ENCODE measurements at places on chromosomes 6 and 20.
A peak's percentile ranks its signal among the peaks of the same experiment; 100 is the strongest.

DNA sequence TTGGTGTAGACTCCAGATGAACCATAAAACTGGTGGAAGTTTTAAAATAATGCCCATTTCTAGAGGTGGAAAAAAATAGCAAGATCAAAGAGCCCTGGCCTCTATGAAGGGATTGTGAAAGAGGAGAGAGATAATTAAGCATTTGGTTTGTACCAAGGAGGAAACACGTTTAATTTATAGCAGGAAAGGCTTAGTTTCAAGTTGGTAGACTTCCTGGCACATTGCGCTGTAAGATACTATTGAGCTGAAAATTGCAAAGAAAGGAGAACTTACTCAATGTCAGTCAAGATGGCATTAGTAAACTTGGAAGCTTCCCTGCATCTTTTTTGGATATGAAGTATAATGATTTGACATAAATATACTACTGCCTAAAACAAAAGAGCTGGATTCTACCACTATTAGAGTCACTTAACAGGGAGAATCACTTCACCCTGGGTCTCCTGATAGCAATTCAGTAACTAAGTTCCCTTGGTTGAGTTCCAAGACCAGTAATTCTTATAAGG is 24.4 kb downstream of the MARCKS start:
- no peak for DNase-seq

DNA sequence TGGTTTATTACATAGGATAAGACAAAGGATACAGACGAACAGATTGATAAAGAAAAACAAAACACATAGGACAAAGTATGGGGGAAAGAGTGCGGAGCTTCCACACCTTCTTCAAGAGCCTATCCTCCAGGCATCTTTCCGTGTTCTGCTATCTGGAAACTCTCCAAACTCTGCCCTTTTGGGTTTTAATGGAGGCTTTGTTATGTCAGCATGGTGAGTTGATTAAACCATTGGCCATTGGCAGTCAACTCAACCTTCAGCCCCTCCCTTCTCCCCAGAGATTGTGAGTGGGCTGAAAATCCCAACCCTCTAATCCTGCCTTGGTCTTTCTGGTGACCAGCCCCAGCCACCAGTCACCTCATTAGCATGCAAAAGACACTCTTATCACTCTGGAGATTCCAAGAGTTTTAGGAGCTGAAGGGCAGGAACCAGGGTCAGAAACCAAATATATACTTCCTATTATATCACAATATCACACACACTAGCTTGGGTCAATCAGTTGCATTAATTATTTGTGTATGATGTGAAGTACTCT is 23.8 kb downstream of the HLA-DOB start:
- no peak for DNase-seq

DNA sequence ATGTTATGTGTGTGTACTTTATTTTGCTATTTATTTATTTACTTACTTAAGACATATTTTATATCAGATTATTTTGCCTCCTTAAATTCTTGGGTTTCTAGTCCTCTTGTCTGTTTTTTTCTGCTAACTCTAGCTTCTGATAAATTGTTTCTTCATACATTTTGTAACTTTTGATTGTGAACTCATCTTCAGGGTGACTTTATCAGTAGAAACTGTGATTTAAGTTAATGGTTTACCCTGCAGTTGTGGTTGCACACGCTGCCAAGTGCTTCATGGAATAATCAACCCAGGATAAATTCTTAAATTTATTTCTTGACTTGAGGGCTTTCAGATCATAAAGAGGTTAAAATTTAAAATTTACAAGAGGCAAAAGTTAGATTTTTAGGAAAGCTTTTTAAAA is 173.3 kb downstream of the CENPW start:
- DNase-seq, result no peak

DNA sequence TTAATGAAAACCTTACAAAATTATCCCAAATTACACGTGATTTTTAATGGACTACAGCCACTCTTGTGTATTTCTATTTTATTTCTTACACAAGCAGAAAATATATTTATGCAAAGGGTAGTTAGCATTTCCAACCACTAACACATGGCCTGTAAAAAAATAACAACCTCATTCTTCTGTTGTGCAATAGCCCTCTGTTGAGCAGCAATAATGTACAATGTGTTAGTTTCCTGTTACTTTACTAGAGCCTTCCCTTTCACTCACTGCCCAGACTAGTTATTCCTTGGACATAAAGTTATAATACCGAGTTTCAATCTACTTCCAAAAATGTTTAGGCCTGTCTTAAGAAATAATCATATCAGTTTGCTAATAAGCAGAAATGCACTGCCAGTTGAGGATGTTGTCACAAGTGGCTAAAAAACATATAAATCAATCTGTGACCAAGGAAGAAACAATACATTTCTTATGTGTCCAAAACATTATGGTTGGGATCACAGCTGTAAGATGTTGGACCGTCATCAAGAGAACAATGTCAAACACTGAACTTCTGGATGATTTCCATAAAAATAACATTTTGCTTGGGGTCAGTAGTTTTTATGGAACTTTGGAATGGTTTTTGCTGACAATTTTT is 73.6 kb upstream of the RNF146 start:
- DNase-seq, result no peak

GRCh38 chr6:26003102-26003694 is 40.6 kb downstream of the TRIM38 start:
- peak; percentile 53 for DNase-seq

DNA sequence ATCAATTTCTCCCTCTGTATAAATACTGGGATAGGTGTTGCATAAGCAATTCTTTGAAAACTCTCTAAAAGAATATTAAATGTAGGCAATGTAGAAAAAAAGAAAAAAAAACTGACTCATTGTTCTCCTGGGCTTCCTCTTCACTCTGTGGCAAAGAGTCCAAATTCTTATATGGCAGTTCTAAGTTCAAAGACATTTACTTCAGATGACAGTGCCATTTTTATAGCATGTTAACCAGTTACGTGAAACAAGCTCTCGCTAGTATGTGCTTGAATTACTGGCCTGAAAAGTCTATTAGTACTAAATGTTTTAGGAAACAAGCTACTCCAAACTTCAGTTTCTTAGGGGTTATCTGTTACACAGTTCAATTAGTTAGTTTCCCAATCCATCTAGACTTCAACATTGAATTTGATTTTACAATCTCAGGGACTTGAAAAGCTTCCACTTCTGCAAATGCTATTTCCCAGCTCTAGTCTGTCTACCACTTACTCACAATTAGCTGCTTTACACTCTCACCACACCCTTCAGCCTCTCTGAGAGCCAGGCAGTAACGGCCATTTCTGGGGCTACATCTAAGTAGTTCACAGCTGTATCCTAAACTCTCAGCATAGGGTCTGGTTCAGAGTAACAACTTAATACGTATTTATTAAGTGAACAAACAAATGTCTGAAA is 100.4 kb downstream of the OGFRL1 start:
- no peak for DNase-seq

DNA sequence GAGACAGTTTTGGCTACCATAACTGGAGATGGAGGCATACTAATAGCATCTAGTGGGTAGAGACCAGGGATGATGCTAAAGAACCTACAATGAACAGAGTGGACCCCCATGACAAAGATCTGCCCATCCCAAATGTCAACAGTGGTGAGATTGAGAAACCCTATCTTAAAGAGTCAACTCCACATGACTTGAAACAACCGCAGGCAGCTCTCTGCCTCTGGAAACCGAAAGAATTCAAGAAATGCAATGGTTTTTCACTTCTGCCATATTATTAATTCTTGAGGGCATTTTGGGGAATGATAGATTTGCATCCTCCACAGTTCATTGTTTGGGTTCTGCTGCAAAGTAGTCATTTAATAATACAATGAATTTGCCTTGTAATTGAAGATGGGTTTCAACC is 463.4 kb downstream of the MAFB start:
- no peak for DNase-seq

GRCh38 chr6:111957623-111958315 is 84.5 kb upstream of the FYN start:
- peak; percentile 53 for DNase-seq

All from NCI-H524 (cell line).